HL-60 (cell line): ENCODE measurements at places on chromosomes 11 and 22.

DNA sequence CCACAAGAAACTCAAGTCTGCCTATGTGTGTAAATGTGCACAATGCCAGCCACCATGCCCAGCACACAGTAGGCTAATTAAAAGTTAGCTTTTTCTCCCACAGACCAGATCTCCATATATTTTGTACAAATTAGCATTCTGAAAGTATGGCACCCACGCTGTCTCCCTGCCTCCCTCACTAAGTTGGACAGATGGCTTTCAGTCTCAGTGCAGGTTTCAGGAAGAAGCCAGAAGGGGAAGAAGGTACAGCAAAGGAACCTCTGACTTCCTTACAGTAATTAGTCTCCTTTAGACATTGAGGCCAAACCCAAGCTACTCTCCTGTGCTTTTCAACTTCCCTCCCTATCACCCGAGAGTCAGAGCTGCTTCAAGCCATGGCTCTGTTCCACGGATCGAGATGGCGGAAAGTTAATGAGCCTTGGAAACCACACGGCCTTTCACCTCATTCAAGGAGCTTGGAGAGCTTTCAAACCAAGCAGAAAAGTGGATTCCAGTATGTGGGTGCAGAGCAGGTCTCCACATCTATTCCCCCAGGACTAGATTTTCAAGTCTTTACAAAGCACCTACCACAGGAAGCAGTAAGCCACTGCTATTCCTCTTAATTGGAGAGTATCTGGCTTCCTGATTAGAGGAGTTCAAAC lies 221.1 kb upstream of the NARS2 start:
- no peak for DNase-seq

DNA sequence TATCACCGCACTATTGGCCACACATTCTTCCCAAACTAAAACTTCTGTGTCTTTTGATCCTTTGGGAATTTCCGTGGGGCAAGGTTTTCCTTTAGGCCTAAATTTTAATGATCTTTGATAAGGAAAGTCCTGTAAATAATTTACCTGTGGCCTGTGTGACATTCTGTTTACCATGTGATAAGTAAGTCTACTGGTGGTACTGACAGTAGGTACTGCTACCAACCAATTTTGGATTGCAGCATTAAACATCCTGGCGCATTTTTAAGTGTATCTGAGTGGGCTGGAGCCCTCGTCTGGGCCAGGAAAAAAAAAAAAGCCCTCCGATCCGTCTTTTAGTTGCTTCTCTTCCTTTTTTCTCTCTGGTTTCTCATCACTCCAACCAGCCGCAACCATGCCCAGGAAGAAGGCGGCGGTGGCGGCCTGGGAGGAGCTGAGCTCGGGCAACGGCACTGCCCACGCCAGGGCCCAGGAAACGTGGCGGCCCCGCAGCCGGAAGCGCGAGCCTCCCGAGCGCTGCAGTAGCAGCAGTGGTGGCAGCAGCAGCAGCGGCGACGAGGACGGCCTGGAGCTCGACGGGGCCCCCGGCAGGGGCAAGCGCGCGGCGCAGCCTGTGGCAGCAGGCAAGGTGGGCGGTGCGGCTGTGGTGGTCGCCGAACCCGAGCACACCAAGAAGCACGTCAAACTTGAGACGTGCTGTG lies 33.6 kb downstream of the ASRGL1 start:
- DNase-seq, result peak; percentile 41

DNA sequence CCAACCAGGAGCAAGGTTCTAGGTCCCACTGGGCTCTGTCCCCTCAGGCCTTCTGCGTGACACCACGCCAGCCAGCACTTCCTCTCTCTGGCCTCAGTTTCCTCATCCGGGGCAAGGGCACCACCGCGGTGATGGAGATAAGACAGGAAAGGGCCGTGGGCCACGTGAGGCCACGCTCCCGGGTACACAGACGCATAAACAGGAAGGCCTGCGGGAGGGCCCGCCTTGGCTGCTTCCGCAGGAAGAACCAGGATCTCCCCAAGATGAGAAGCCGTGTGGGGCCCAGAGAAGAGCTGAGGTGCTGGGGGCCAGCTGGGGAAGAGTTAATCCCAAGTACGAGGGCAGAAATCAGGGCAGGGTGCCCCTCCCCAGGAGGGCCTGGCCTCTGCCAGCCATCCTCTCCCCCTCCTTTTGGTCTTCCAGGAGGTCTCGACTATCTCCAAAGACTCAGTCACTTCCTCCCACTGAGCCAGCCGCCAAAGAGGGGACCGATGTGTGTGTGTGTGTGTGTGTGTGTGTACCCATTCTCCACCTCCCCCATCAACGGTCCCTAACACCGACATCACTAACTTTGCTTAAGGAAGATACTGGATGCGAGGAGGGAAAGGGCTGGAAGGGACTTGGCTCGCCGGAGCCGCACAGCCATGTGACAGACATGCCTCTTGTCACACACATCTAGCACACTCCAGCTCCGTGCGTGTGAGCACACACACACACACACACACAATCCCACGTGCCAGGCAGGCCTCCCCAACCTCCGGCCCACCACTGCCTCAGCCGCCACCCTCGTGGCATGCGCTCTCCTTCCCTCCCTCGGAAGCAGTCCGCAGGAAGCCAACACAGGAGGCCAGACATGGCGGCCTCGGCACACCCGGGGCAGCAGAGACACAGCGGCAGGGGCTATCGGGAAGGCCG lies 1.4 kb downstream of the MFNG start:
- DNase-seq, result peak; percentile 96

- DNase-seq, result no peak
Measured at GRCh38 chr22:30420347-30421125, 5.0 kb upstream of the MTFP1 start.

- peak; percentile 29 for DNase-seq
Measured at GRCh38 chr11:118789501-118790356, 1.2 kb downstream of the DDX6 start.

DNA sequence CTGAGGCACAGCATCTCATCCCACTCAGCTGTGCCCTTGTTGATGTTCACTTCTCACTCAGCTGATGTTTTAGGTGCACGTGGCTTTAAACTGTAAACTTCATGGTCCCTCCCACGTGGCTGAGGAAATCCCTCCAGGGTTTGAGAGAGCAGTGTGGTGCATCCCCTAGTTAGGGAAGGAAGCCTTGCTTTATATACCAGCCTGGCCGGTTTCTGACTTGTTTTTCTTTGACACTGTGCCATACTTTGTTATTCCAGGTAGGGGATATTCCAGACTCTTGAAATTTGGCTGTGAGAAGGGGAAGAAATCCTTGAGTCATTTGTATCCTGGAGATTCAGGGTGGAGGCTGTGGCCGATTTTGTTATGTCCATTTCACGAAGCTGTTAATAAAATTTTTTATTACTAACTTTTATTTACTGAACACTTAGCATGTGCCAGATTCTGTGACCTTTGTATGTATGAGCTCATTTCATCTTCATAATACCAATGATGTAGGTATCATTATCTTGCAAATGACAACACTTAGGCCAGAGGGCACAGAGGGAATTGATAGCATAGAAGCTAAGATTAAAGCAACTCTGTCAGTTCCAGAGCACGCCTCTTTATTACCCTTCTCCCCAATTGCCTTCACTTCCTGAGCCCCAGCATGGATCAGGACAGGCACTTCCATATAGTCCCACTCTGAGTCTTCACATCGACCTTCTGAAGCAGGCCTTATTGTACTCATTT lies 116.6 kb downstream of the NAV2 start:
- no peak for DNase-seq
